ENCODE measurements at places on chromosomes 2 and 18.

- DNase-seq, result no peak
Observed at GRCh38 chr2:210199854-210200253, 25.4 kb downstream of the ACADL start.

DNA sequence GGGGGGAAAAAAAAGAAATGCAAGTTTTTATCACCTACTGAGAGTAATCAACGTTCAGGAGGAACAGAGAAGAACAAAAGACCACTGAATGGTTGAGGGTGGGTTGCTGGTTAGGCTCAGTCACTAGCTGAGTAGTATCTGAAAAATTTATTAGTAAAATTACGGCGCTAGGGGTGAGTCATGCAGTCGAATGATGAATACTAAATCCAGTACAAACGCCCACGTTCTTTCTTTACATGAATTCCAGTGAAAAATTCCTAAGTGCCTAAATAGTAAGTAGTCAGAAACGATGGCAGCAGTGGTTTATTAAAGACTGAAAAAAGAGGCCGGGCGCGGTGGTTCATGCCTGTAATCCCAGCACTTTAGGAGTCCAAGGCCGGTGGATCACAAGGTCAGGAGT, 52.0 kb downstream of the TEKT4 start:
- no peak for DNase-seq

- no peak for DNase-seq
Observed at GRCh38 chr2:8821276-8822217, 15.9 kb downstream of the KIDINS220 start.

DNA sequence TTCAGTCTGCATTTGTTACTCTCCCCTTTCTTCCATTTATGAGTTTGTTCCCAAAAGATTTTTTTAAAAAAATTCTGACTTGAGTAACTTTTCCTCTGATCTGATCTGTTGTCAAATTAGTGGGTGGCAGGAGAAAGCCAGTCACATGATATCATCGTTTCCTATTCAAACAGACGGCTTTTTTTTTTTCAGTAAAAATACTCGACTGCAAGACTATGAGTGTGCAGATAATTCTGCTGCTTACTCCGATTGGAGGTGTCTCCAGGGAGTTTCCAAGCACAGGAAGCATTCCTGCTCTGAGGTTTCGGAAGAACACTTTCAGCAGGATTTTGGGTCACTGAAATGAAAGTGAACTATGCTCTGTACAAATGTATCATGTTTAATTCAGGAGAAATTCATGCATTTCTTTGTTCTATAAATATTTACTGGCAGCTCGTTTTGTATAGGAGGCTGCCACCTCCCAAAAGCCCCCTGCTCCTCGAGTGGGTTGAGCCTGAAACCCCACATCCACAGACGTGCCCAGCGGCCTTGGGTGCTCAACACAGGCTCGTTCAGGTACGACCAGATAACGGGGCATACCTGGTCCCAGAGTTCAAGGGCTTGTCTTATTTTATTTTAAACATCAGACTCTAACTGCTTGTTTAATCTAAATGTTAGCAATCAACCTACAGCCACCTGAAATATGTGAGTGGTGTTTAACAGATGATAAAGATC, 126.9 kb upstream of the ZNF516 start:
- no peak for DNase-seq

DNA sequence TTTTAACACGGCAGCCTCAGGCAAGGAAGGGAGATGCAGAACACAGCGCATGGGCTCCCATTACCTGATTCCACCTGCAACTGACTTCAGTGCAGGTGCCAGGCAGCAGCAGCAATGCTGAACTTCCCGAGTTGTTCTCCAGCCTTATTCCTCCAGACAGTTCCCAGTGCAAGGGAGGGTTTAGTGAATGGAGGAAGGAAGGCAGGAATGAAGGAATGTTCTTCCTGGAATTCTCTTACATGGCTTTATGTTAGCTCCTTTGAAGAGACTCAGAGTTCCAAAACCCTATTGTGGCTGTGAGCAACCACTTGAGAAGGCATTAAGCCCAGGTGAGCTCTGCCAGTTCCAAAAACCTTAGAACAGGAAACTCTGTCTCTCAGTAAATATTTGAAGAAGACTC, 45.5 kb downstream of the SERPINB7 start:
- no peak for DNase-seq

- DNase-seq, result no peak
Observed at GRCh38 chr18:3722649-3723433, 272.9 kb downstream of the TGIF1 start.

DNA sequence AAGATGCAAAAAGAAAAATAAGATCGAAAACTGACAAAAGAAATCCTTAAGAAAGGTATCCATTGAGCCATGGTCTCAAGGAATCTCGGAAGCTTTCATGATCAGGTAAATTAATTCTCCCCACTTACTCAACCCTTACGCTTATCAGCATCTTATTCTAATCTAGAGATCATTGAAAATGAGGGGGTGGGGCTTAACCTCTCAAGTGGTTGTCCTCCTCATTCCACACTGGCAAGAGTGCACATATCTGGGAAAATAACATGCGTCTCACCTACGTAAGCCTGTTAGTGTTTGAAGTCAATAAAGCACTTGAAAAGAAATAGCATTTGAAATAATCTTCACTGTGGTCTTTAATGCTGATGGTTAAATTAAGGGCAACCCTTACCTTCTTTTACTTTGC, 82.5 kb upstream of the NEUROD1 start:
- DNase-seq, result no peak

GRCh38 chr2:101386599-101387150, 628 bp downstream of the CREG2 start:
- DNase-seq, result no peak

DNA sequence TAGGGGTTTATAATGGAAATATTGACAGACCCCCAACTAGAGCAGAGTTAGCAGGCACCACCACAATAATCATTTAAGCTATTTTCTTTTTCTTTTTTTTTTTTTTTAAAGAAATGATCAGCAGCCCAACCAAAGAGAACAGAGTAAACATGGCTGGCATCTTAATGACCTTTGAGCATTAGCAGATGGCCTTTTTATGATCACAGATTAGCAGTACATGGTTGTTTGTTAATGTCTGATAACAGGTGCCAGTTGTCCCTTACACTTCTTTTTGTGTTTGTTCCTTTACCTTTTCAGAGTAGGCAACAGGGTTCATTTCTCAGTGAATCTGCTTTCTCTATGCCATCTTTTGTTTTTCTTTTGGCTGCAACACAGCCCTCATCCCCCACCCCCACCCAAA, 747.0 kb downstream of the BCL11A start:
- no peak for DNase-seq

- DNase-seq, result no peak
Observed at GRCh38 chr2:128750328-128751165, 431.9 kb upstream of the HS6ST1 start.

DNA sequence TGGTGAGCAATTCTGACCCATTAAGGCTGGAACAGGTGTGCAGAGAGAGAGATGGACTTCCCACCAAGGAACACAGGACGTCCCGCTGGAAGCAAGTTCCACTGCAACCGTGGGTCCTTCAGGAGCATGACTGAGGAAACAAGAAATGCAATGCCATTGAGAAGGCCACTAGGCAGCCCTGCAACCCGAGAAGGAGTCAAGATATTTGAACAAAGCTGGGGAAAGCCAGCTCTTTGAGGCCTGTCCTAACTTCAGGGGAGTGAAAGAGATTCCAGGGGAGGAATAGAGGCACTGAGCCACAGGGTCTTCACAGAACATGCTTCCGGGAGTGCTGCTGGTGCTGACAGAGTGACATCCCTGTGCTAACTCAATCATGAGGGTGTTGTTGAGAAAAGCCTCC, 153.8 kb upstream of the ZNF236 start:
- no peak for DNase-seq

- DNase-seq, result no peak
Observed at GRCh38 chr2:101401906-101402305, 14.6 kb upstream of the CREG2 start.
